ENCODE measurements at places on chromosomes 2 and 18.

DNA sequence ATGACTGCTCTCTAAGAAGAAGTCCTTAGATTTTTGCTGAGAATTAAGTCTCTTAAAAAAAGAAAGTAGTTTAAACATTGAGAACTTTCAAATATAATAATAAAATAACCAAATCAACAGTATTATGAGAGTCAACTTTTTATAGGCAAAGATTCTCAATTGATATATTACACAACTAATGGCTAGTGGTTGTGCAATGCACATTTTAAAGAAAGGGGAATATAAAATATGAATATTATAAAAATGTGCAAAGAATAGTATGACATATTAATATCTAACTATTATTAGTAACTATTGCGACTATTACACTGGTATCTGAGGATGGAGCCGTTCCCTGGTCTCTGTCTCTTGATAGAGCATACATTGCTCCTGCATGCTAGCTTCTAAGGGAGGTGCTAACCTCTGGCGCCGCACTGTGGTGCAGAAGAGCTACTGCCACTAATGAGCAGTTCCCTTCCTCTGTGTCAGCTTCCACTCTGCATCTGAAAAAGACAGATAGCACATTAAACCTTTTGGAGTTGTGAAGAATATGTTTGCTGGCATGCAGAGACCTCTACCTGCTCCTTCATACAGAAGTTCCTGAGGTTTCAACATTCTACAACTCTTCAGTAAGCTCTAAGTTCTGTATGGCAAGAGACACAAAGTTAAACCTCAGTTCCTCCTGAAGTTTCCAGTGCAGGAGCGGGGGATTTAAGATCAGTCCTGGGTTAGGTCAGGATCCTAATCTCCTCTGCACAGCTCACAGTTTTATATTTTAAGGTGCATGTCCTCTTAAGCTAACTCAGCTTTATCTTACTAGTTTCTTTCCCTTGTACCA is 3.5 kb upstream of the SLC9A2 start:
- DNase-seq = peak; percentile 80

- DNase-seq = no peak
Measured at GRCh38 chr2:222613715-222614331, 42.1 kb downstream of the FARSB start.

GRCh38 chr2:26681656-26682055 is 10.9 kb upstream of the KCNK3 start:
- peak; percentile 19 for DNase-seq

- DNase-seq = no peak
Measured at GRCh38 chr2:237791977-237792727, 6.4 kb upstream of the RBM44 start.

DNA sequence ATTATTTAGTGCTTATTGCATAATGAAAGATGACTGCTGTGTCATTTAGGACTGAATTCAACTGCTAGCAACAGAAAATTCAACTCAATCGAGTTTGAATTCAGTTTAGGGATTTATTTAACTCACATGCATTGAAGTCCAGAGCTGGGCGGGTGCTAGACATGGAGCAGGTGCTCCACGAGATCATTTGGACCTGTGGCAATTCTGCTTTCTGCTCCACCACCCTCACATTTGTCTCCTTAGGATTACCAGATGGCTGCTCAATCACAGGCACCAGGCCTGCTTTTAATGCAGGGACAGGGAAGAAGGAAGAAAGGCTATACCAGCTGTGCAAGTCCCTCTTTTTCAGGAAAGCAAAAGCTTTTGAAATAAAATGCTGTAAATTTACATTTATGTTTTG is 572.9 kb upstream of the SLC8A1 start:
- DNase-seq = no peak

GRCh38 chr2:17648581-17648980 is 105.0 kb downstream of the SMC6 start:
- DNase-seq = no peak

- no peak for DNase-seq
Measured at GRCh38 chr2:227886149-227886548, 14.7 kb downstream of the DAW1 start.

DNA sequence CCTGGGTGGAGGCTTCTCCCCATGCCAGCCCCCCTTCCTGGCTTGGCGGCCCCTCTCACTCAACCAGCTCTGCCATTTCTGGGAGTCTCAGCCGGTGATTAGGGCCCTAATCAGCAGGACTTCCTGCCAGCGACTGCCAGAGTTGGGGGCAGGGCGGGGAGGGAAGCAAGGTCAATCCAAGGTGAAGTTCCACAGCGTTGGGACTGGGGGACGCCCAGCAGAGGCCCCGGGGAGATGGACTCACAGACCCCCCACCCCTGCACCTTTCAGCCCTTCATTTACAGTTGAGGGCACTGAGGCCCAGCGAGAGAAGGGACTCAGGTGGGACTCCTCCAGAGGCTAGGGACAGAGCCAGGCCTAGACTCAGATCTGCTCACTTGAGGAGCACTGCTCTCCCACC is 65.3 kb downstream of the TNS1 start:
- peak; percentile 57 for DNase-seq

- DNase-seq = no peak
Measured at GRCh38 chr2:27916293-27916995, 25.9 kb downstream of the BABAM2 start.

DNA sequence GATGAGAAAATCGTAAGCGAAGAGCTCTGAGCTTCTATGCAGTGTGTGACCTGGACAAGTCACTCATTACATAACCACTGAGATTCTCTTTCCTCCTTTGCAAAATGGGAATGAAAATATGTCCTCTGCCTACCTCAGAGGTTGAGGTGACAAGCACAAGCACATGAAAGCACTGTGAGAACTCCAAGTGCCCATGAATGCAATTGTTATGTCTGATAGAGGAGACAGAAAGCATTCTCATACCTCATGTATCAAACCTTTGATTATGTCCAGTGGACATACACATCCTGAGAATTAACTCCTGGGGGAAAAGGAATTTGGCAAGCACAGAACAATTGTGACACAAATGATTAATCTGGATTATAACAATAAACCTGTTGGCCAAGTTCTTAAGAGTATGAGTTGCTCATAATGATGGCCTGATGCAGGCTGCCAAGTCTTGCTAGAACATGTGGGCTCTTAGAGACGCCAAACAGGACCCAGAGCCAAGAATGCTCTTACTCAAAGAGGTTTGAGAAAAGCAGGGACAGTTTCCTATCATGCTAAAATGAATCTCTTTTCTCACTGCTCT is 8.5 kb upstream of the RMDN2 start:
- no peak for DNase-seq

- no peak for DNase-seq
Measured at GRCh38 chr2:64542071-64543007, 18.2 kb downstream of the AFTPH start.

DNA sequence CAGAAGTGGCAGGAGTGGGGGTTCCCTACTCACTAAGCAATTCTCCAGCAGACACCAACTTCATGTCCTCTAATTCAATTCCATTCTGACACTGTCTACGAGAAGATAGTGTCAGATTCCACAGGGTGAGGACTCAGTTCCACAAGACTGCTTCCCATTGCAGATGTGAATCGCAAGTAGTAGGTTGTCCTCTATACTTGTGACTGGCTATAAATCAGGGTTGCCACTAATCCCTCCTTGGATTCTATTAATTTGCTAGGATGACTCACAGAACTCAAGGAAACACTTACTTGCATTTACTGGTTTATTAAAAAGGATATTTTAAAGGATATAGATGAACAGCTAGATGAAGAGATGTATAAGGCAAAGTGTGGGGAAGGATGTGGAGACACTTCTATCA is 184.1 kb upstream of the ACVR2A start:
- no peak for DNase-seq

DNA sequence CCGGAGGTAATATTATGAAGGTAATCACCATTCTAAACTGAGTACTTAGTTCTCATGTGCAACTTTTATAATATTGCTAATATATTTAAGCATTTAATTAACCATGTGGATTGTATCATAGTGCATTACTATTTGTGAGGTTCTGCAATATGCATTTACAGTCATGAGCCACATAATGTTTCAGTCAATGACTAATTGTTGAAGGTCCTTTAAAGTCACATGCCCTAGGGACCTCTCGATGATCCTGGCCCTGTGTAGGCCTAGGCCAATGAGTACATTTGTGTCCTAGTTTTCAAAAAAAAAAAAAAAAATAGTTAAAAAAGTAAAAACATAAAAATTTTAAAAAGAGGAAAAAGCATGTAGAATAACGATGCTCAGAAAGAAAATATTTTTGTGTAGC is 298.0 kb downstream of the DSEL start:
- DNase-seq = no peak

DNA sequence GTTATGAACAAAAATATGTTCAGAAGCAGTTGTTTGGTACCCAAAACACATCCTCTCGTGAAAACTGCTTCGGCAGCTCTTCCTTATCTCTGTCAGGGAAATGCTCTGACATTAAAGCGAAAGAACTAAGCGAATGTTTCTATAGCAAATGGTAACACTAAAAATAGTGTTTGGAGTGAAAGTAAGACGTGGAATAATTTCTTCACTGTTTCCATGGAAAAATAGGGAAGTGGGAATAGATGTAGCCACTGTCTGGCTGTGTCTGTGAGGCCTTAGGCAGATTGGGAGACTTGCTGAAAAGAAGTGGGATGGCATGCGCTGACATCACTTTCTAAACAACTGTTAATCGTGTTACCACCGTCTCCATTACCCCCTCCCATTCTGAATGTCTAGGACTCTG is 11.5 kb upstream of the CRACDL start:
- no peak for DNase-seq

DNA sequence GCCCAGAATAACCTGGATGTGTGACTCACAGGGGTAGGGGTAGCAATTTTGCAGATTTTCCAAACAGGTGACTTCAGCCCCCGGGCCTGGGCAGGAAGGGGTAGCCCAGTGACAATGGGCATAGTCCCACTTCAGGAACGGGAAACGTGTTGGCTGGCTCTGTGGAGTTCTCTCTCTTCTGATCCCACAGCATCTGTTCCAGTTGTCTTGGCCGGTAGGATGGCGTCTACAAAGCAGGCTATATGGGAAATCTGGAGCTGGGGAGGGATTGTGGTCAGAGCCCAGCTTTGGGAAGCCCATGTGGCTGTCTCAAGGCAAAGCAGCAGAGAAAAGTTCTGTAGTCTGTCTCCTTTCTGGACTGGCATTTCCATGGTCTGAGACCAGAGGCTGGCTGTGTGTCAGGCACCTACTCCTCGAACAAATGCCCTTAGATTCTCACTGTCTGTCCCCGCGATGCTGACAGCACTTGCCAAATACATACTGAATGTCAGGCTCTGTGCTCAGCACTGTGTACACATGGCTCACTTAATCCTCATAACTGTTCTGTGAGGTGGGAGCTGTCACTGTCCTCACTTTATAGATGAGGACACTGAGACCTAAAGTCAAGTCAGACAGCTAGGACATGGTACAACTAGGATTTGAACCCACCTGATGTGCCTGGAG is 17.9 kb upstream of the TMEM214 start:
- DNase-seq = no peak

DNA sequence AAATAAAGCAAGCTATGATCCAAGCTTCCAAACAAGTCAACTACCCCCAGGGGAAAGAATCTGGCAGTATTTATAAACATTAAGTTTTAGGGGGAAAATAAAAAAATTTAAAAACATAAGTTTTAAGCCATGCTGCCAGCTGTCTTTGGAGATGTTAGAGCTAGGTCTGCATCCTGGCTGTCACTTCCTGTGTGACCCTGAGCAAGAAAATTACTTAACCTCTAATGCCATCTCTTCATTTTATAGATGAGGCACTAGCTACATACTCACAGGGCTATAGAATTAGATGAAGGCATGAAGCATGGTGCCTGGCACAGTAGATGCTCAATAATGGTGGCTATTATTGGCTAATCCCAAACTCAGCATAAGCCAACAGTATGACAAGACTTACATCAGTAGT is 28.1 kb downstream of the STARD7 start:
- DNase-seq = no peak

GRCh38 chr2:145538661-145539350 is 1018.9 kb upstream of the ZEB2 start:
- no peak for DNase-seq

DNA sequence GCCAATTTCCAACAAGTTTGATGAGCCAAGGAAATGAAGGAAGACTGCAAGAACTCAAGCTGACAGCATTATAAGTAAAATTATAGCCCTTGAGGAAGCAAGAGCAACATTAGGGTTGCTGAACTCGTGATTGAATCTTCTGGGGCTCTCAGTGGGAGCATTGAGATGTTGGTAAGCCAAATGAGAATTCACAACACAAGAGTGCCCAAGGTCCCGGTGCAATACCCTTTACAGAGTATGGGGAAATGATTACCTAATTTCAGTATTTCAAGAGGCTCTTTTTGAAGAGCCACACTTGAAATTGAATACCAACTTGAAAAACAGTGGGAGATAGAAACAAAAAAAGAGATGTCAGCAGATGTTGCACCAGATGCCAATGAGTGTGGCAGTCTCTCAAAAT is 554.5 kb downstream of the STK39 start:
- DNase-seq = no peak

DNA sequence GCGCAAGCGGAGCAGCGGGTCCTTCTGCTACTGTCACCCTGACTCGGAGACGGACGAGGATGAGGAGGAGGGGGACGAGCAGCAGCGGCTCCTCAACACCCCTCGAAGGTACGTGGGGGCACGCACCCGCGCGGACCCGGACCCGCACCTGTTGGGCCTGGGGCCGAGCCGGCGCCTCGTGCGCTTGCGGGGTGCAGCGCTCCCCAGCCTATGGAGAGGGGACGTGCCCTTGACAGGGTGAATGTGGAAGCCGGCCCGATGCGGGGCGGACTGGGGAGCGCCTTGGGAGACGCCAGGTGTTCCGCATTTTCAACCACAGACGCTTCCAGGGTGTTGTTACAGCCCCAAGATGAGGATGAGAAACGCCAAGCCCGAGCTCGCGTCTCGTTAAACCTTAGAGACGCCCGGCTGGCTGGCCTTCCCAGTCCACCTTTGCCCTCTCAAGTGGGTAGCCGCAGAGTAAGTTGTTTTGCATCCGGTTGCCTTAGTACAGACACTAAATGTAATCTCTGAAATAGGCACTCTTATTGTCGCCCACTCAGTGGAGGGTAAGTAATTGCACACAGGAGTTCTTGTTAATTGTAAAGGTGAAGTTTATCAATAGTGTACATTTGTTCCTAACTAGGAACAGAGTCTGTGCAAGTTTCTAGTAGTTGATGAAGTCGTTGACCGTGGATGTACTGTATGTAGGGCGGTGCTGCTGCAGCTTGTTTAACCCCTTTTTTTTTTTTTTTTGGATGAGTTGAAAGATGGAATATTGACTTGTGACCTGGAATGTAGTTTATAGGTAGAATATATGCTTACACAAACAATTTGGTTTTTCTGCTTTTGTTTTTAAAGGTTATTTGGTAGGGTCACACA is 815 bp downstream of the GMCL1 start:
- no peak for DNase-seq

GRCh38 chr18:12849548-12849947 is 34.5 kb downstream of the PTPN2 start:
- no peak for DNase-seq

Data from chondrocyte (in vitro differentiated cells).